ENCODE measurements at places on chromosomes 11 and 22. TPM values are rescaled to one million over a fixed set of nuclear protein-coding genes. Genes with fewer than 3 reads are reported as not detected.

TRPM5 gene
- not detected for polyA plus RNA-seq

EXPH5 gene
- polyA plus RNA-seq, result 0.12 TPM

HBE1 gene
- 0.38 TPM for polyA plus RNA-seq

PPP2R5B gene
- polyA plus RNA-seq, result 8.0 TPM

SPON1 gene
- polyA plus RNA-seq, result 18.5 TPM

KLHL35 gene
- polyA plus RNA-seq, result 0.07 TPM

SLC22A9 gene
- polyA plus RNA-seq, result not detected

APOL1 gene
- polyA plus RNA-seq, result 75.9 TPM

HDAC10 gene
- polyA plus RNA-seq, result 33.2 TPM

HTR3A gene
- polyA plus RNA-seq, result not detected

CAPRIN1 gene
- 214 TPM for polyA plus RNA-seq

GLB1L2 gene
- 24.6 TPM for polyA plus RNA-seq

KRTAP5-11 gene
- polyA plus RNA-seq, result not detected

C11orf65 gene
- 0.77 TPM for polyA plus RNA-seq

SREBF2 gene
- 94.9 TPM for polyA plus RNA-seq

UBASH3B gene
- 0.31 TPM for polyA plus RNA-seq

KDM4E gene
- not detected for polyA plus RNA-seq

PPFIA1 gene
- 20.5 TPM for polyA plus RNA-seq

OR6T1 gene
- polyA plus RNA-seq, result not detected

KRTAP5-1 gene
- polyA plus RNA-seq, result not detected

OR4A16 gene
- polyA plus RNA-seq, result not detected

KCNK7 gene
- polyA plus RNA-seq, result 1.5 TPM

OVOL1 gene
- polyA plus RNA-seq, result not detected

Data from ovary (tissue), 10 donors.